ENCODE measurements at places on chromosomes 2 and 18. TPM values are rescaled to one million over a fixed set of nuclear protein-coding genes. Genes with fewer than 3 reads are reported as not detected.

DNA sequence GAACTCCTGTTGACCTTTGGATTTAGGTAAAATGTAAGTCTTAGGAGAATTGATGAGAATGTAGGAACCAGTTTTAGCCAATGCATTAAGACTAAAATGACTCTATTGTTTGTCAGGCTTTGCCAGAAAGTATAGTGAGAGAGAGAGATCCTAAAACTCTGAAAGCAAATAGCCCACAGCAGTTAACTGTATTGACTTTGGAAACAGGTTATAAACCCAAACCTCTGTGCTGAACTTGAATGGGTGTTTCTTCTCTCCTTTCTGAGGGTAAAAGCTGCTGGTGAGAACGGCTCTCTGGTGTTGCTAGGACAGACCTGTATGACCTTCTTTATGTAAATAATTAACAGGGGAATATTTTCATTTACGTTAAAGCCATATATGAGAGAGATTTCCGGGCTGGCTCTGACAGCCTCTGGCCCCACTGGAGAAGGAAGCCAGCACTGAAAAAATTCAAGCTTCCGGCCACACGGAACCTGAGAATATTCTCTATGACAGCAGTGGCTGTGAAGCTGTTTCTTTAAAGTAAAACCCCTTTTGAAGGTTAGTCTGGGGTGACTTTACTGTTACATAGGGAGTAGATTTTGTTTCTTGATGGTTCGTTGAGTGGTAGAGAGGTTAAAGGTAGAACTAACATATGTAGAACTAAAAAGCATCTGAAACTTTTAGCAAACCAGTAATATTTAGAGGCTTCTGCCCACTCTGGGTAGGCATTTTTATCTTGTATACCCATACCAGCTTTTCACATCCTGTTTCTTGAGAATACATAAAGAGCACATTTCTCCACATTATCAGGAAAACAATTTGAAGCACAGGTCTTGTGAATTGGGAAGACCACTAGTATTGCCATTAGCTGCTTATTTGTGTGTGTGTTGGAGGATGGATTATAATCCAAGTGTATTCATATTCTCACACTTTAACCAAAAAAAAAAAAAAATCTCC lies 123.8 kb downstream of the SPTBN1 start:
- no peaks in the 10 kb centered on the region for H3K36me3 ChIP-seq
- DNase-seq, result no peak
- no peak overlapping the region for H3K4me3 ChIP-seq
- H3K27me3 ChIP-seq, result no peaks in the 10 kb centered on the region

- no peaks in the 10 kb centered on the region for H3K36me3 ChIP-seq
- H3K4me3 ChIP-seq, result no peak overlapping the region
- no peaks in the 10 kb centered on the region for H3K4me1 ChIP-seq
- H3K27ac ChIP-seq, result no peak overlapping the region
- no peaks in the 10 kb centered on the region for H3K27me3 ChIP-seq
Observed at GRCh38 chr2:69774984-69775982, 33.3 kb downstream of the ANXA4 start.

DNA sequence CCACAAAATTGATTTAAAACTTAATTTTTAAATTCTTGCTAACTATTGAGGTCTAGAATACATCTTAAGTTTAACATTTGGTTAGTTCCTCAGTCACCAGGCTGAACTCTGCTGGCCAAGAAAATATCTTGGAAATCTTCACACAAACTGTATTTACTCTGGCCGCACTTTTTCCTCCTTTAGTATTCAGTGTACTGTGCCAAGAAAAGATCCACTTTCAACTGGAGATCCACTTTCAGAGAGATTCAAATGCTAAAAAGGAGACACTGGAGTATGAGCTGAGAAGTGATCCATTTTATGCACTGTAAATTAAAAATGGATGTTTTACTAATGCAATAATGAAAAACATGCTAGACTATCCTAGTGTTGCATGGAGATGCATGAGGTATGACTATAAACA lies 98.1 kb downstream of the ANTXR1 start:
- no peak overlapping the region for H3K4me3 ChIP-seq
- H3K27ac ChIP-seq, result no peak overlapping the region
- H3K4me1 ChIP-seq, result no peaks in the 10 kb centered on the region
- H3K27me3 ChIP-seq, result no peaks in the 10 kb centered on the region

- no peaks in the 10 kb centered on the region for H3K27me3 ChIP-seq
- no peak for DNase-seq
- no peaks in the 10 kb centered on the region for H3K4me1 ChIP-seq
- H3K36me3 ChIP-seq, result no peaks in the 10 kb centered on the region
- no peak overlapping the region for H3K27ac ChIP-seq
Observed at GRCh38 chr2:163625632-163626031, 110.2 kb downstream of the FIGN start.

GRCh38 chr2:86135653-86136052 lies 29.6 kb downstream of the PTCD3 start:
- DNase-seq, result no peak
- no peaks in the 10 kb centered on the region for H3K4me1 ChIP-seq
- no peaks in the 10 kb centered on the region for H3K27me3 ChIP-seq

DNA sequence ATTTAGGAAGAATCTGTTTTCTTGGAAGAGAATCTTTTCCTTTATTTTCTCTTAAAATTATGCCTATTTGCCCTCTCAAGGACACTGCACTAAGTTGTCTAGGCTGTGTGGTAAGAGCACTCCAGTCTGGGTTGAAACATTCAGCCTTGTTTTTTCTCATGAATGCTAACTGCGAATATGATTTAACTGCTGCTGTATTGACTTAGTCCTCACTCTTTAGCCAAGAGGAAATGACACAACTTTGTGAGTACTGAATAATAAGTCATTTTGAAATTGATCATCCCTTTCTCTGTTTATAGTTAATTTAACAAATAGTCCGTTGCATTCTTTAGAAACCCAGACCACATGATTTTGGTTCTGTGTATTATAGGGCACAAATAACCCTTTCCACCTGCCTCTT lies 4.5 kb upstream of the RND3 start:
- H3K4me3 ChIP-seq, result no peak overlapping the region
- H3K36me3 ChIP-seq, result no peaks in the 10 kb centered on the region
- no peak for DNase-seq
- H3K4me1 ChIP-seq, result peaks cover 3% of the 10 kb centered on the region
- H3K27me3 ChIP-seq, result no peaks in the 10 kb centered on the region
- no peak overlapping the region for H3K27ac ChIP-seq

GRCh38 chr2:222708274-222708710 lies 36.8 kb downstream of the MOGAT1 start:
- DNase-seq, result peak; percentile 91
- no peaks in the 10 kb centered on the region for H3K36me3 ChIP-seq
- H3K4me1 ChIP-seq, result peaks cover 4% of the 10 kb centered on the region
- H3K4me3 ChIP-seq, result no peak overlapping the region

DNA sequence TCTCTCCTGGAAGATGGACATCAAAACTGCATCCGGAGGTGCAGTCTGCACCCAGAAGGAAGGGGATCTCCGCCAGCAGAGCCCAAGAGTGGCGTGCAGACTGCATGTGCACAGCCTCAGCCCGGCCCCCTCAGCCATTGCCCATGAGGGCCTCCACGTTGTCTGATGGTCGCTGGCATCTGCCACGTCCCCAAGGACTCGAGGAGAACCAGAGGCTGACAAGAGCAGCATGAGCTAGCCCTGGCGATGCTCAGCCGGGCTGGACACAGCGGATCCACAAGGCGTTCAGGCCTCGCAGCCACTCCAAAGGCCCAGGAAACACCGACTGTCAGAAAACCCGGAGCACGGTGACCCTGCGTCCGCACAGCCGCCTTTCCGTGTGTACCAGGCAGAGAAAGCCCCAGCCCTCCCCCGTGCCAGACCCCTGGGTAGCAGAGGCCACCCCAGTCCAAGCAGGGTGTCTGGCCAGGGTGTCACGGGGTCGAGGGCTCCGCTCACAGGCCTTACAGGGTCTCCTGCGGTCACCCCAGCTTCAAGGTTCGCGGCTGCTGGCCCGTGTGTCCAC lies 48.3 kb downstream of the SLC66A2 start:
- no peaks in the 10 kb centered on the region for H3K27me3 ChIP-seq
- H3K27ac ChIP-seq, result no peak overlapping the region
- no peaks in the 10 kb centered on the region for H3K4me1 ChIP-seq
- DNase-seq, result no peak

GRCh38 chr2:223771475-223771874 lies 65.9 kb downstream of the AP1S3 start:
- no peak for DNase-seq
- no peak overlapping the region for H3K4me3 ChIP-seq
- H3K27me3 ChIP-seq, result no peaks in the 10 kb centered on the region

- DNase-seq, result no peak
- no peaks in the 10 kb centered on the region for H3K27me3 ChIP-seq
- H3K36me3 ChIP-seq, result no peaks in the 10 kb centered on the region
- peaks cover 2% of the 10 kb centered on the region for H3K4me1 ChIP-seq
- H3K27ac ChIP-seq, result no peak overlapping the region
- H3K4me3 ChIP-seq, result no peak overlapping the region
Observed at GRCh38 chr2:108029912-108030311, 43.6 kb downstream of the SLC5A7 start.

DNA sequence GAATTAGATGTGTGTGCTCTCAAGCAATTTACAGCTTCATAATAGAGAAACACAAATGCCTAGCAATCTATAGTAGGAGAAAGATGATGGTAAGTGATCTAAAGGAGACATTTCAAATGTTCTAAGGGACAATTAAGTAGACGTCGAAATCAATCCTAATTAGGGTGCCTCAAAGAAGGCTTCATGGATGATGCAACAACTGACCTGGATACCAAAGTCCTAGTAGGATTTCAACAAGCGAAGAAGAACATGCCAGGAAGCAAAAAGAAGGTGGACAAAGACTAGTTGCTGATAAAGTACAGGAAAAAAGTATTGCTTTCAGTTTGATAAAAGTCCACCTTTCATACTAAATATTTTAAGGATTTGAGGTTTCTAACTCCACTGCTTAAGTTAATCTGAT lies 12.5 kb downstream of the FIGN start:
- no peak overlapping the region for H3K4me3 ChIP-seq
- no peak for DNase-seq
- no peaks in the 10 kb centered on the region for H3K27me3 ChIP-seq

DNA sequence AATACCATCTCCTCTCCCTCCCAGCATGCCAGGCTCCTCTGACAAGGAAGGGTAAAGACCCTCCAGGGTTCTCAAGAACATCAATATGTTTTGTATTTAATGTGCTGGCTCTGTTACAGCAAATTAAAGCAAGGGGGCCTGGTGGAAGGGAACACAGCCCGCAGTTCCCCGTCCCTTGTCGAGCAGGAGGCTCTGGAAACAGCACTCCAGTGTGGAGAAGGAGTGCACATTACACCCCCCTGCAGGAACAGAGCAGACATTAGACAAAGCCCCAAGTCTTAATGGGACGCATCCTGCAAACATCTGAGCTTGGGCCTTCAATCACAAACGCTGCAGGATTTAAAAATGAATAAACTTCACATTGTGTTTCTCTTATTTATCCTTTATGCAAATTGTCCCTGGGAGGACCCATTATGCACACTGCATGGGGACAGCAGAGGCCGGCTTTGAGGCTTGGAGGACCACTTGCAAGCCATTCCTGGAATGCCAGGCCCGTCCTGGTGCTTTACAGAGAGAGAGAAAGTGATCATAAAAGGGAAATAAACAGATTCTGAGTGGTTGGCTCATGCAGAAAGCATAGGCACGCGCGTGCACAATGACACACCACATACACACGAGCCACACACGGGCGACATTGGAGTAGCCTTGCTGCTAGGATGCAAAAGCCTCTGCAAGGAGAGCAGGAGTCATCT lies 328.7 kb downstream of the SMAD2 start:
- no peaks in the 10 kb centered on the region for H3K36me3 ChIP-seq
- H3K27me3 ChIP-seq, result peaks cover 5% of the 10 kb centered on the region
- H3K4me1 ChIP-seq, result peaks cover 20% of the 10 kb centered on the region
- H3K27ac ChIP-seq, result no peak overlapping the region
- no peak for DNase-seq

GRCh38 chr2:23036629-23037028 lies 348.4 kb upstream of the KLHL29 start:
- H3K4me1 ChIP-seq, result peaks cover 3% of the 10 kb centered on the region
- peak overlapping the region; percentile 78 for H3K27ac ChIP-seq
- no peaks in the 10 kb centered on the region for H3K36me3 ChIP-seq
- DNase-seq, result no peak
- H3K27me3 ChIP-seq, result peaks cover 2% of the 10 kb centered on the region

- H3K4me3 ChIP-seq, result no peak overlapping the region
- H3K4me1 ChIP-seq, result peaks cover 14% of the 10 kb centered on the region
- DNase-seq, result no peak
Observed at GRCh38 chr2:113973810-113974209, 83.9 kb downstream of the ACTR3 start.

- H3K4me1 ChIP-seq, result peaks cover 20% of the 10 kb centered on the region
- H3K4me3 ChIP-seq, result peak within 1 kb of the TSS; percentile 87
- peak; percentile 100 for DNase-seq
- peaks cover 5% of the 10 kb centered on the region for H3K36me3 ChIP-seq
- H3K27ac ChIP-seq, result peak within 1 kb of the TSS; percentile 53
Observed at GRCh38 chr2:96739633-96740428, at the start of gene LMAN2L. Gene LMAN2L (minus strand): TSS chr2:96740064. CDS start chr2:96740040, 24 bp downstream.

- no peak overlapping the region for H3K4me3 ChIP-seq
- no peak for DNase-seq
- peaks cover 87% of the 10 kb centered on the region for H3K36me3 ChIP-seq
- no peak overlapping the region for H3K27ac ChIP-seq
- peaks cover 93% of the 10 kb centered on the region for H3K4me1 ChIP-seq
Observed at GRCh38 chr2:25310965-25311864, 30.5 kb downstream of the DNMT3A start.

DNA sequence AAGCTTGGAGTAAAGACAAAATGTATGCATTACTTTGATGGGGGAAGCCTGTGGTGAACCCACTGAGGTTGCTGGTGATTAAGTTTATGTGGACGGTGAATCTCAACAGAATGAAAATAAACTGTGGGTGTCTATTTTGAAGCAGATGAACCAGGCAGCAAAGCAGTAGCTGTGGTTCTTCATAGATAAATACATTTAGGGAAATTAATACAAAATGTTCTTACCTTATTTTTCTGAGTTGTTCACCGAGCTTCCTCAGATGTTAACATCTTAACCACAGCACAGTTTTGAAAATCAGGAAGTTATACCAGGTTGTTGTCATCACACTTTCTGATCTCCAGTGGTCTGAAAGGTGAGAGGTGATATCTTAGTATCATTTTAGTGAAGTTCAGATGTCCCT lies 53.9 kb downstream of the NCK2 start:
- H3K36me3 ChIP-seq, result no peaks in the 10 kb centered on the region
- H3K4me3 ChIP-seq, result no peak overlapping the region
- H3K27me3 ChIP-seq, result no peaks in the 10 kb centered on the region
- H3K4me1 ChIP-seq, result peaks cover 20% of the 10 kb centered on the region
- no peak overlapping the region for H3K27ac ChIP-seq

DNA sequence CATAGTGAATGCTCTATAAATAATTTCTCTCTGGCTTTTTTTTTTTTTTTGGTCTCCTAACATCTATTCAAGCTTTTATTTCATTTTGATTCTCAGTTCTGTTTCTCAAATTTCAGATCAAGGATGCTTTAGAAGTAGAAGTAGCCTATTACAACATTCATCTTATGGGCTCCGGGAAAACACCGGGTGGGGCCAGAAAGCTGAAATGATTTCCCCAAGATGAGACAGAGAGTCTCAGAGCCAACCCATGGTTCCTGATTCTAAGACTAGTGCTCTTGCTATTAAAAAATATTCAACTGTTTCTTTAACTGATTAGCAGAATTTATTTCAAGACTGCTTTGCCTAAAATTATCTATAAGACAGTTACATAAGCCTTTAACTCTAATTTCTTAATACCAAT lies 147.2 kb upstream of the CCDC68 start:
- no peaks in the 10 kb centered on the region for H3K27me3 ChIP-seq
- H3K4me1 ChIP-seq, result no peaks in the 10 kb centered on the region
- DNase-seq, result no peak
- no peak overlapping the region for H3K4me3 ChIP-seq

STON1 gene
- total RNA-seq, result 19.2 TPM

SERPINB4 gene
- not detected for total RNA-seq

VAMP5 gene
- total RNA-seq, result 13.7 TPM

IL1R2 gene
- total RNA-seq, result 1.1 TPM

RASGRP3 gene
- 23.4 TPM for total RNA-seq

ADD2 gene
- 122 TPM for total RNA-seq

FIGN gene
- total RNA-seq, result 6.6 TPM
